ENCODE measurements at places on chromosomes 1 and 21.

DNA sequence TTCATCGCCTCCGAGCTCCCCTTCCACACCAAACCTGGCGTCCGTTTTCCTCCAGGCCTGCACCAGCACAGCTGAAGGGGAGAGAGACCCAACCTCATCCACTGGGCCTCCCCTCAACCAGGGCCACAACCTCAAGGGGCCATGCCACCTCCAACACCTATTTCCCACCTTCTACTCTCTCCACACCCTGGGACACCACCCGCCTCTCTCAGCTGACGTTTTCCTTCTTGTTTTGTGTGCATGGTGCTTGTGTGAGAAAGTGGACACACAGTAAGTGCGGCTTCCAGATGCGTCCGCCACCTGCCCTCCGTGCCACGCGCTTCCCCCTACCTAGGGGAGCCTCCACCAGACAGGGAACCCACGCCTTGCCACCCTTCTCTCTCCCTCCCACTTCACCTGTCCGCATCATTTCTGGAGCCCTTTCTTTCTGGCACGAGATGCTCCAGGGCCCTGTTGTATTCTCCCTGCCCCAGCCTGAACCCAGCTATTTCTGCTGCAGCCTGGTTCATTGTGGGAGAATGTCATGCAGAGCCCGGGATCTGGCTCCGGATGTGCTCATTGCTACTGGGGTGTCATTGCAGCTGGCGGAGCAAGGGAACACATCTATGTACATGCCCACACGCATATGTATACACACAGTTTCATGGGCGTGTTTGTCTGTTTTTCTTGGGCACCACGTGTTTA, 1.3 kb upstream of the GNB1 start:
- DNase-seq, result no peak

- DNase-seq, result no peak
These were observed 30.5 kb upstream of the RC3H1 start for GRCh38 chr1:174052621-174053020.

GRCh38 chr21:36661511-36662309, 37.2 kb upstream of the SIM2 start:
- DNase-seq, result peak; percentile 89

DNA sequence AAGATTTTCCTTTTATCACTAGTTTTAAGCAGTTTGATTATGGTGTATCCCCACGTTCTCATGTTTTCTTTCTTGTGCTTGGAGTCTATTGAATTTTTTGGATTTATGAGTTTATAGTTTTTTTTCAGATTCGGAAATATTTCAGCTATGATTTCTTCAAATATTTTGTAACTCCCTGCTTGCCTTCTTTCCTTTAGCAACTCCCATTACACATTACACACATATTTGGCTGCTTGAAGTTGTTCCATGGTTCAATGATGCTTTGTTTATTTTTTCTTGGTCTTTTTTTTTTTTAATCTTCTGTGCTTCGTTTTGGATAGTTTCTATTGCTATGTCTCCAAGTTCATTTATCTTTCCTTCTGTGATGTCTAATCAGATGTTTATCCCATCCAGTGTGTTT, 48.5 kb upstream of the WARS2 start:
- DNase-seq, result no peak

GRCh38 chr1:167473761-167474160, 44.6 kb downstream of the CD247 start:
- no peak for DNase-seq

DNA sequence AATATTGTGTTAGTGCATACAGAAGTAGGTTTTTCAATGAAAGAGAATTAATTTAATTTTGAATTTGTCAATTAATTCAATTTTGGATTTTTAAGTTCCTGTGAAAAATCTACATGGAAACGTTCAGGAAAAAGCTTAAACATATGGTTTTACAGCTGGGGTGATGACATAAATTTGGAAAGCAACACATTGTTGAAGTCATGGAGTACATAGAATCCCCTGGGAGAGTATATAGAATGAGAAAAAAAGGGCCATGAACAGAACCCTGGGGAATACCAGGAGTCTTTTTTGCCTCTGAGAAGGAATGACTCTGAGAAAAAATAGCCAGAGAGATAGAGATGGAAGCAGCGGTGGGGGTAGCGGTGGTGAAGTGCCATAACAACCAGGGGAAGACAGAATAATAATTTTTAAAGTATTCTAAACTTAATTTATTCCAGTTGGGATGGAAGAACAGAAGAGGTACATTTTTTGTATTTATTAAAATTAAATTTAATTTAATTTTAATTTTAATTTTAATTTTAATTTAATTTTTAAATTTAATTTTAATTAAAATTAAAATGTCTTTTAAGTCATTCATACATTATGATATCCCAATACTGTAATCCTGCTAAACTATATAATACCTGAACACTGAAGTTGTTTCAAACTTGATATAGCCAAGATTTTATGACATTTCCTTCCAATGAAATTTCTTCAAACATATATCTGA, 48.9 kb downstream of the NME7 start:
- DNase-seq, result no peak

- DNase-seq, result no peak
These were observed 209.0 kb downstream of the DYRK1A start for GRCh38 chr21:37575580-37575979.

DNA sequence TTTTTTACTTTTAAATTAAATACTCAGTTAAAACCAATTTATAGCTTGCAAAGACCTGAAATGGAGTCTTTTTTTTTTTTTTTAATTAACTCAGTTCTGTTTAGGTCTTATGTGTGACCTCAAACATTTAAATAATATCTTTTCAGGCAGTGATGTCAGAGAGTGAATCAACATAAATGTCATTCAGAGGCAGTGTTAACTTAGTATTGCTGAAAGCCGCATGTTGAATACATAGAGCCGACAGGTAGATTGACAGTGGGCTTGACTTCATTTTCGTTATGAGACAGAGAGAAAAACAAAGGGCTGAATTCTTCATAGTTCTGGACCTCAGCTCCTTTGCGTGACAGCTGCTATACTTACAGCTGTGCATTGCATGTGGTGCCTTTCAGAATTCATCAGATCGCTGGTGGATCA, 51.5 kb downstream of the PRDM2 start:
- no peak for DNase-seq

DNA sequence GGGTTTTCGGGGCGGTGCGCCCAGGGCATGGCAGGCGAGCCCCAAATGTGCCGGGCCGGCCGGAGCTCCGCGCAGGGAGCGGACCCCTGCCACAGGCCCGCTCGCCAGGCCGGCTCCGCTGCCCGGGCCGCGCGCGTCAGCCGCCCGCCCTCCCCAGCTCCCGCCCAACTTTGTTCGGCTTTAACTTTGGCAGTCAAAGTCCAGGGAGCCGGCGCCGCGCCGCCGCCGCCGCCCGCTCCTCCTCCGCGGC, 488 bp downstream of the SLC35D1 start:
- no peak for DNase-seq

DNA sequence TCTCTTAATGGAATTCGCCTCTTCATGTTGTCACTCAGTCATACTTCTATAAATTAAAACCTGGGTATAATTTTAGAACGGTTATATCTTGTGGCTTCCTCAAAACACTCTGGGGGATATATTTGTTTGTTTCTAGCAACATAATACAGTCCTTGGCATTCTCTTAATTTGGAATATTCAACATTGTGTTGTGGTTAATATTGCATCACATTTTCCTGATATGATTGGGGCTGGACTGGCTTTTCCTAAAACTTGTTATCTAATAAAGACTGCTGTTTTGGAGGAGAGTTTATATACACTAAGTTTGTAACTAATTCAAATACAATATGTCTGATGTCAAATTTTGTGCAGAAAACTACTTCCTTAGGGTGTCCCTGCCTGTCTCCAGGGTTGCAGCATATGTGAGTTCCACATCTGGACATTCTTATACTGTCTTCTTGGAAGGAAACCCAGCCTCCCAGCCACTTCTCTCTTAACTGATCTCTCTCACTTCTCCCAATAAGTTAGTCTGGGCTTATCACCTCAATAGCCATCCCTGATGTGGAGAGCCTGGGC, 892.6 kb downstream of the MRPL39 start:
- no peak for DNase-seq

GRCh38 chr1:56993475-56993874, 27.7 kb upstream of the C8B start:
- DNase-seq, result no peak

DNA sequence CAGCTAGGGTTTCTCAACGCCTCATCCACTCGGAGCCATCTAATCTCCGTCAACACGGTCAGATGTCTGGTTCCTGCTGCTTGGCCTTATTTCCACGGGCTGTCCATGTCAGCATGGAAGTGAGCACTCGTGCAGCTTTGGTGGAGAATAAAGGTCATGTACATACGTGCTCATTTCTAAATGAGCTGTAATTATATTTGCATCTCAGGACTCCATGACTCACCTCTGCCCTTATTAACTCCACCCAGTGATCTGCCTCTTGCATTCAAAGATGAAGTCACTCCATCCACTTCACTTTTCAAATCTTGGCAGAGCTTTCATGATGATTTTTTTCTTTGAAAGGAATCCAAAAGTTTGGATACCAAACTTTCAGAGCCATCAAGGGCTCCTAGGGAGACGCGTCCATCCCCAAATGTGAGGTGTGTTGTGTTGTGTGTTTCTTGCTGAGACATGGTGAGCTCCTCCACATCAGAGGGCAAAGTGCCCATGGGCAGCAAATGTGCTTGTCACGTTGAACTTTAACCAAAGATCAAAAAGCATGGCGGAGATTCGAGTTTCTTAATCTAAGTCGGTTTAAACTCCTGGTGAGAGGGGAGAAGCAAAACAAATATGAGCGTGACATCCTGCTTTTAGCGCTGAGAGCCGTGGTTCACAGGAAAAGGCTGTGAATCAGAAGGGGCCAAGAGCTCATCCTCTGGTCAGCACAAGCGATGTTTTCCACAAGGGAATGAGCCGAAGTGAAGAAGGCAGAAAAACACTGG, 68.6 kb upstream of the ERRFI1 start:
- DNase-seq, result no peak

DNA sequence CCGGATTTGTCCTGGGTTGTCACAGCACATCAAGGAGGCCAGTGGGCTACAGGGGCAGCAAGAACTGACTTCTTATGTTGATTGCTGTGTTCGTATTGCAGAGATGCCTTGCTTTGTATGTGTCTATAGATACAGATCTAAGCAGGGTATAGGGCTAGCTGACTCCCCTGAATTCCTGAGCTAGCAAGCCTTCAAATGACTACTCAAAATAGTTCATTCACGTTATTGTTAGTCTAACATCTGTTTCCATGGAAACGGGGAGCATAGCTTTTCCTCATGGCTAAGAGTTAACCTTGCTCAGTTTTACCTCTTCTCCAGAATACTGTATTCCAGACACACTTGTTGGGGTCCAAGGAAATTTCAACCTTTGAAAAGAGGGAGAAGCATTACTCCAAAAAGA, 24.1 kb downstream of the TRIM45 start:
- no peak for DNase-seq

GRCh38 chr1:36231191-36231590, 6.9 kb downstream of the THRAP3 start:
- no peak for DNase-seq

GRCh38 chr1:216293683-216294082, 129.6 kb downstream of the USH2A start:
- no peak for DNase-seq

- DNase-seq, result no peak
These were observed 275.5 kb upstream of the CACYBP start for GRCh38 chr1:174724219-174724618.

DNA sequence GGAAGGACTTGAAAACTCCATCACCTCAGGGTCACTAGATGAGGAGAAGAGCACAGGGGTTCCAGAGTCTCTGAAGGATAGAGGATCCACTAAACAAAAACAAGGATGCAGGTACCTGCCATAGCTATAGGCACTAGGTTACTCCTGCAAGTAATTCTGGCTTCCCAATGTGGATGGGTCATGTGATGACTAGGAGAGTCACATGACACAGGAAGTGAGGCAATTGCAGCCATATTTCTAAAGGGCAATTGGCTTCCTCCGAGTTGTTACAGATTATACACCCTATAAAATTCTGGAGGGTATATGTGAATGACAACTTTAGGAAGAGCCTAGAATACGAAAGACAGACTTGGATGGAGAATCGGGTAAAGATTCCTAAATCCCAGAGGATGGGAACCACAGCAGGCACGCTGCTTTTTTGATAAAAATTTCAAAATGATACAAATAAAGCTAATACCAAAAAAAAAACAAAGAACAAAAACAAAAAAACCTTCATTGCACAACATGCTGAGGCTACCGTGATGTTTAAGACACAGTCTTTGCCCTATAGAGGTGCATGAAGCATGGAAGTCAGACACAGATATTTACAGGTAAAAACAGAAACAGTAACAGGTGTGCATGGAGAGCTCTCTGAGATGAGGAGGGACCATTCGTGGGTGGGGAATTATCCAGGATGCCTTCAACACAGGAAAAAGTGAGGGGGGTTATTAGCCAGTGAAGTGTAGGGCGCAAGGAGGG, 10.5 kb downstream of the MTX1 start:
- peak; percentile 23 for DNase-seq

DNA sequence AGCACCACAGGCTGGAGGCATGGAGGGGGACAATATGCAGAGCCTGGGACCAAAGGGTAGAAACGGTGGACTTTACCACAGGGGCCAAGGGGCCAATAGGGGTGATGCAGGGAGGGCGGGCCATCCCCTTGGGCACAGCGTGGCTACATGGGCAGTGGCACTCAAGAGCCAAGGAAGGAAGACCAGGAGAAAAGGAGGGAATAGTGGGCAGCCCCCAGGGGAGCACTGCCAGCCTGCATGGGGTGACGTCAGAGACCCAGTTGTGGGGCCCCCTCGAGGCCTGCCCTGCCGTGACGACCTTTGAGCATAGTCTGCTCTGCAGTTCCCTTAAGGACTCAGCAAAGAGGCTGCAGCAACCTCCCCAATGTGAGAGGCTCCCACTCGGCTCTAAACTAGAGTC, 95.5 kb upstream of the TMPRSS2 start:
- no peak for DNase-seq

DNA sequence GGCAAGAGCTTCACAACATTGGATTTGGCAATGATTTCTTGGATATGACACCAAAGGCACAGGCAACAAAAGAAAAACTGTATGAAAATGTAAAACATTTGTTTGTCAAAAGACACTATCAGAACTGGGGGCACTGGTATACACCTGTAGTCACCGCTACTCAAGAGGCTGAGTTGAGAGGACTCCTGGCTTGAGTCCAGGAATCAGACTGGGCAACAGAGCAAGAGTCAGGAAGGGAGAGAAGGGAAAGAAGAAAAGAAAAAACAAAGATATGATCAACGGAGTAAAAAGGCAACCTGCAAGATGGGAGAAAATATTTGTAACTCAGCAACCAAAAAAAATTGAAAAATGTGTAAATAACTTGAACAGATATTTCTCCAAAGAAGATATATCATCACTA, 6.0 kb upstream of the TUT4 start:
- DNase-seq, result peak; percentile 90

Measured in NCI-H2029 treated with DMSO at 0.1 percent for 48 hours (cell line).